Aortic smooth muscle cell (primary cell): ENCODE measurements at places on chromosomes 5 and 9. TPM values are rescaled to one million over a fixed set of nuclear protein-coding genes. Genes with fewer than 3 reads are reported as not detected.

Gene LCN12
- 0.26 and 0.37 TPM in 2 replicates for total RNA-seq

Gene THBS4
- 0.56 and 1.3 TPM in 2 replicates for total RNA-seq

Gene TAF11L10
- total RNA-seq = not detected in 2 replicates

Gene SHOC1
- not detected in 2 replicates for total RNA-seq

Gene CNOT6
- total RNA-seq = 9.4 and 11.8 TPM in 2 replicates

Gene PCDHGA6
- total RNA-seq = 3.3 and 5.3 TPM in 2 replicates

Gene CRB2
- total RNA-seq = not detected in 2 replicates

Gene PGM5
- total RNA-seq = 47.8 and 66.7 TPM in 2 replicates

Gene ZNF483
- 1.3 and 1.9 TPM in 2 replicates for total RNA-seq

Gene IFNA6
- not detected in 2 replicates for total RNA-seq

Gene GRHPR
- 101 and 103 TPM in 2 replicates for total RNA-seq

Gene C5orf52
- not detected in 2 replicates for total RNA-seq

Gene ZDHHC11
- 5.3 and 5.9 TPM in 2 replicates for total RNA-seq

Gene GHR
- total RNA-seq = 3.4 and 3.6 TPM in 2 replicates

Gene TNFSF15
- 0.19 and 1.3 TPM in 2 replicates for total RNA-seq

Gene PCDHGB4
- 20.1 and 26.5 TPM in 2 replicates for total RNA-seq

Gene ABITRAM
- total RNA-seq = 5.8 and 6.9 TPM in 2 replicates

Gene CD72
- total RNA-seq = 1.1 TPM in 2 replicates

Gene TXNDC8
- not detected in 2 replicates for total RNA-seq

Gene SELENOP
- total RNA-seq = 10.0 and 12.4 TPM in 2 replicates

Gene FBP2
- 0.06 TPM in 1 of 2 replicates, not detected in the other for total RNA-seq

Gene SLC4A9
- total RNA-seq = not detected in 2 replicates

Gene C9
- 0.25 TPM in 1 of 2 replicates, not detected in the other for total RNA-seq

Gene TLE1
- total RNA-seq = 24.8 and 25.0 TPM in 2 replicates

Gene TAF11L5
- total RNA-seq = not detected in 2 replicates

Gene AQP7
- total RNA-seq = 0.40 and 1.8 TPM in 2 replicates

Gene RNF183
- not detected in 2 replicates for total RNA-seq

Gene EGR1
- 1.3 and 16.2 TPM in 2 replicates for total RNA-seq

Gene PIP5KL1
- 0.66 and 0.81 TPM in 2 replicates for total RNA-seq

Gene MAMDC2
- total RNA-seq = 2.5 and 2.6 TPM in 2 replicates

Gene JAK2
- total RNA-seq = 23.3 and 23.4 TPM in 2 replicates

Gene TUSC1
- total RNA-seq = 4.9 and 7.1 TPM in 2 replicates

Gene S100Z
- not detected in 2 replicates for total RNA-seq

Gene SLC34A3
- total RNA-seq = 0.06 and 0.13 TPM in 2 replicates

Gene BTNL3
- total RNA-seq = not detected in 2 replicates

Gene GLRA1
- total RNA-seq = not detected in 2 replicates

Gene HABP4
- 26.2 and 44.7 TPM in 2 replicates for total RNA-seq

Gene ORM2
- not detected in 2 replicates for total RNA-seq

Gene ADAMTS16
- under 0.01 TPM in 1 of 2 replicates, not detected in the other for total RNA-seq

Gene ENC1
- 11.3 and 22.6 TPM in 2 replicates for total RNA-seq

Gene TMEM171
- 1.2 and 3.6 TPM in 2 replicates for total RNA-seq

Gene INSL4
- under 0.01 TPM in 1 of 2 replicates, not detected in the other for total RNA-seq

Gene PAEP
- total RNA-seq = not detected in 2 replicates

Gene LPAR1
- total RNA-seq = 39.8 and 77.4 TPM in 2 replicates

Gene FST
- total RNA-seq = 95.7 and 152 TPM in 2 replicates

Gene ACTL7A
- not detected in 2 replicates for total RNA-seq

Gene GFI1B
- 0.19 TPM in 1 of 2 replicates, not detected in the other for total RNA-seq

Gene GLDC
- total RNA-seq = 3.3 and 5.5 TPM in 2 replicates

Gene DAB2
- total RNA-seq = 83.1 and 249 TPM in 2 replicates

Gene MINAR2
- total RNA-seq = not detected in 2 replicates

Gene FCN2
- not detected in 2 replicates for total RNA-seq

Gene IFNA2
- total RNA-seq = not detected in 2 replicates
